GM12892 (cell line): ENCODE measurements at places on chromosomes 2 and 18.

DNA sequence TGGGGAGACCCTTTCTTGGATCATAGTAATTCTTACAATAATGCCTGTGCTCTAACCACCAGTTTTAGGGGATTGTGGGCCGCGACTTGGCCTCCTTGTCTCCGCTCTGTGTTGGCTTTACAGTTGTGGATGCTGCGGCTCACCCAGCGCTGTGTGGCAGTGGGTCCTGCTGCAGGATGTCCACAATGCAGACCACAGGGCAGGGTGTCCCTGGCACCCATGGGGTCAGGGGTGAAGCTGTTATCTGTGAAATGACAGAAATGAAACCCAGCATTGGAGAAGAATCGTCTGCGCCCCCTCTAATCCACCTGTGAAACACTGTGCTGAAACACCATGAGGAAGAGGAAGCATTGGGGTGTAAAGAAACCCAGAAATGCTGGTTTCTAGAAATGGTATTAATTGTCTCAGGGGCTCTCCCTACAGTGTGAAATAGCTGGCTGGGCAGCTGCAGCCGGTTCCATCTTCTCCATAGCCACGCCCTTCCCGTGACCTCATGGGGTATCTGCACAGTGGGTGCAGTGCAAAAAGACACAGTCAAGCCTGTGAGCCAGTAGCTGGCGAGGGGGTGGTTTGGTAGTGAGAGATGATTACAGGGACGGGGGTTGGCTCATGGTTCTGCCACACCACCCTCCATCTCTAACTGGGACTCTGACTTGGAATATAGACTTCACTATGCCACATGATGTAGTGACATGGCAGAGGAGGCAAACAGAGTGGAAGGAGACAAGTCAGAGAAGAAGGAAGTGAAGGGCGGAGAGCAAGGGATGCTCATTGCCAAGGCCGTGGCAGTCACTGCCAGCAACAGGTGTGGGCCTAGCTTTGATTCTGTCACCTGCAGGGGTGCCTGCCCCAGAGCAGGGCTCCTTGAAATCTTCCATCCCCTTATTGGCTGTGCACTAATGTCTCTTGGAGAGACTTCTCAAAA, 16.2 kb downstream of the INPP4A start:
- no peak for DNase-seq

DNA sequence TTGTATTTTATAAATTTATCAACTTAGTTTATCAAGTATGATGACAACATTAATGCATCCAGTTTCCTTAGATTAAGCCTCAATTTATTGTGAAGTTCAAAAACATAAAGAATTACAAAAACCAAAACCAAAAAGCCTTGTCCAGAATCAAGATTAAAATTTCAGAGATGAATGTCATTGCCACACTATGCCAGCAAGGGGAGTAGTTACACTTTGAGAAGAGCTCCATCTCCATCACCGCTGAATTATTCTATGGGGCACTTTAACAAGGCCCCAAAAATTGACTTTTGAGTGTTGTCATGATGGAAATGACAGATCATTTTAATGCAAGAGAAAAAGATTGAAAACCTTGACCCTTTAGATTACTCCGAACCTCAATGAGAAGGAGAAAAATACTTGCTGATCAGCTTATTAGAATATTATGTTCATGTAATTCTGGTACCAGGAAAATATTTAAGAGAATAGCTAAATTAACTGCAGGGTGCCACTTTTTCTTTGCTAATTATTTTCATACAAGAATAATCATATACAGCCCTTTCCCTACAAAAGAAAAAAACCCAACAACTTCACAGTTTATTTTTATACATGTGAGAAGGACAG, 152.5 kb upstream of the AQP4 start:
- no peak for DNase-seq

GRCh38 chr2:214410918-214411554, at the start of gene VWC2L:
TSS of gene VWC2L (plus strand) at chr2:214411054. CDS start at chr2:214414194, 3,140 bp downstream.
- DNase-seq: no peak

DNA sequence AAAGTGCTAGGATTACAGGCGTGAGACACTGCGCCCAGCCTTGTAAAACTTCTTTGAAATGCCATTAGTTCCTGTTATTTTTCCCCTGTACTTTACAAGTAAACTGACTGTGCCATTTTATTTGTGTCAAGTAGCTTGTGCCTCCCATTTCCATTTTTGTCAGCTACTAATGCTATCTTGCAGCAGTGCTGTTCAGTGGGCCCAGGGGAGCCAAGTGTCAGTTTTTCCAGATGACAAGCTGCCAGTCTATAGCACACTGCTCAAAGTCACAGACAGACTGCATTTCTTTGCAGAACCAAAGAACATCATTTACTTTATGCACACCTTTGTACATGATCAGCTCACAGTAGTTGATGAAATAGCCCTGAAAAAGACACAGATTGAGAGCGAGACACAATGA, 901.3 kb upstream of the CDH2 start:
- DNase-seq: no peak

DNA sequence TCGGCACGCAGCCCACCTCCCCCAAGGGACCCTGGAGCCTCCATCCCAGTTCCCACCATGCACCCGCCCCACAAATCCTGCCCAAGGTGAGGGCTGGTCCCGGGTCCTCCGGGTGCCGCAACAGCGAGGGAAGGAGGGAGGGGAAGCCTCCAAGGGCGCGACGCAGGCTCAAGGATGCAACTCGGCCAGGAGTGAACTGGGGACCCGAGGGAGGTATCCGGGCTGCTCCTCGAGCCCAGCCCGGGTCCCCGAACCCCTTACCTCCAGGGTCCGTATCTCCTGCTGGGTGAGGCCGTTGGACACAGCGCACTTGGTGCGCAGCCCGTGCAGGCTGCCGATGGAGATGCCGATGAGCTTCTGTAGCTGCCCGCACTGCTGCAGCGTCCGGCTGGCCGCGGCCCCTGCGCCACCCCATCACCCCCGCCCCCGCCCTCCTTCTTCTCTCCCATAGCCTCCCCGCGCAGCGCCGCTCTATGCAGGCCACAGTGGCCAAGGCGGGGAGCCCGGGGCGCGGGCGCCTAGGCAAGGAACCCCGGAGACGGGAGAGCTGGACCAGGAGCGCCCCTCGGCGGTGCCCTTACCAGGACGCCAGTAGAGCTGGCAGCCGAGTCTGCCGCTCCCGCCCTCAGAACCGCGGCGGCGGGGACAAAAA, 124.1 kb downstream of the ANKRD30BL start:
- no peak for DNase-seq

GRCh38 chr2:101734505-101735165, 37.1 kb downstream of the MAP4K4 start:
- no peak for DNase-seq

GRCh38 chr2:127829845-127830246, 18.9 kb upstream of the WDR33 start:
- peak; percentile 63 for DNase-seq

DNA sequence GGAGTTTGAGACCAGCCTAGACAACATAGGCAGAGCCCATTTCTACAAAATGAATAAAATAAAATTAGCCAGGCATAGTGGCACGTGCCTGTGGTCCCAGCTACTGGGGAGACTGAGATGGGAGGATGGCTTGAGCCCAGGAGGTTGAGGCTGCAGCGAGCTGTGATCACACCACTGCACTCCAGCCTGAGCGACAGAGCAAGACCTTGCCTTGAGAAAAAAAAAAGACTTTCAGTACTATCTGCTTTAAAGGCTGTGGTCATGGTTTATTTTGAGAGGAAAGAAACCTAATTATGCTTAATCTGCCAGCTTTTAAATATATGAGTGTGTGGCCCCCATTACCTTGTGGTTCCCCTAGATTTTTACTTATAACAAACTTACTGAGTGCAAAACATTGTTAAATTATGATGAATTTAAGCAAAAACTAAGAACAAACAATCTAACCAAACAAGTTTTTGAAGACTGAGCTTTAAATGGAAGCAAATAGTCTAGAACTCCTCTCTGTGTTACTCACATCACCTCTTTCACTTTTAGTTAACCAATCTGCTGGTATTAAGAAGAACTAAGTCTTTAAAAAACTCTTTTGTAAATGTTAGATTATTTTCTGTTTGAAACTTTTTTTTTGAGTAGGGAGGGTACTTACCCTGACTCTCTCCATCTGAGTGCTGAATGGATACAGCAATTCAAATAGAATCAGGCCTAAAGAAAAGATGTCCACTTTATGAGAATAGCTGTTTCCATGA, 65.4 kb downstream of the EIF2AK3 start:
- DNase-seq: no peak

- no peak for DNase-seq
These were observed 208.7 kb upstream of the RASGRP3 start for GRCh38 chr2:33267756-33268155.

DNA sequence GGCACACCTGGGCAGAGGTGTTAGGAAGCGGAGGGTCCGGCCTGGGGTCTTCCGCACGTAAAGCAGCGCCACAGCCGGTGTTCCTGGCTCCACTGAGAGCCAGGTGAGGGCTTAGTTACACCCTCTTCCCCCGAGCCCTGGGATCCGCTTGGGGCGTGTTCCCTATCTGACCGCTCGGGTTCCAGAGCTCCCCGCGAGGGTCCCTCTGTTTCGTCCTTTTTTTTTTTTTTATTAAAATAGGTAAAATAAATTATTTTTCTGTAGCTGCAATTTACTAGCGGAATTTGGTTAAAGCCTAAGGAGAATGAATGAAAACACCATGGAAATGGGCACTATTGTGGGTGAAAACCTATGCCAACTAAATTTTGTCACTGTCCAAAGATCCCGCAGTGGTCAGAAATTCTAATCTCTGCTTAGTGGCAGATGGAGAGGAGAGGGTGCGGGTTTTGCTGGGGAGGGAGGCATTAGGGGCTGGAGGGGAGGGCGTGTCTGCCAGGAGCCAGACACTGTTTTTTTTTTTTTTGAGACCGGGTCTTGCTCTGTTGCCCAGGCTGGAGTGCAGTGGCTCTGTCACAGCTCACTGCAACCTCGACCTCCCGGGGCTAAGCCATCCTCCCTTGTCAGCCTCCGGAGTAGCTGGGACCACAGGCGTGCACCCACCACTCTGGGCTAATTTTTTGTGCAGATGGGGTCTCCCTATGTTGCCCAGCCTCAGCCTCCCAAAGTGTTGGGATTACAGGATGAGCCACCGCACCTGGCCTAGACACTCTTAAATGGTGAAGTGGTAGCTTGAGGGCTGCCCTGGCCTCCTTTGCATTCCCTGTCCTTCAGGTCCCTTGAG, 834 bp downstream of the PDCL3 start:
- DNase-seq: no peak

- no peak for DNase-seq
These were observed 192.2 kb upstream of the FBXO11 start for GRCh38 chr2:48098539-48098938.

GRCh38 chr18:23036660-23037201, 98.6 kb upstream of the CABLES1 start:
- DNase-seq: no peak

- DNase-seq: no peak
These were observed 323.3 kb downstream of the TGIF1 start for GRCh38 chr18:3773303-3773702.

- DNase-seq: no peak
These were observed 680.7 kb downstream of the NR4A2 start for GRCh38 chr2:155651851-155652250.

GRCh38 chr2:177897278-177897677, 175.3 kb downstream of the PDE11A start:
- DNase-seq: no peak

DNA sequence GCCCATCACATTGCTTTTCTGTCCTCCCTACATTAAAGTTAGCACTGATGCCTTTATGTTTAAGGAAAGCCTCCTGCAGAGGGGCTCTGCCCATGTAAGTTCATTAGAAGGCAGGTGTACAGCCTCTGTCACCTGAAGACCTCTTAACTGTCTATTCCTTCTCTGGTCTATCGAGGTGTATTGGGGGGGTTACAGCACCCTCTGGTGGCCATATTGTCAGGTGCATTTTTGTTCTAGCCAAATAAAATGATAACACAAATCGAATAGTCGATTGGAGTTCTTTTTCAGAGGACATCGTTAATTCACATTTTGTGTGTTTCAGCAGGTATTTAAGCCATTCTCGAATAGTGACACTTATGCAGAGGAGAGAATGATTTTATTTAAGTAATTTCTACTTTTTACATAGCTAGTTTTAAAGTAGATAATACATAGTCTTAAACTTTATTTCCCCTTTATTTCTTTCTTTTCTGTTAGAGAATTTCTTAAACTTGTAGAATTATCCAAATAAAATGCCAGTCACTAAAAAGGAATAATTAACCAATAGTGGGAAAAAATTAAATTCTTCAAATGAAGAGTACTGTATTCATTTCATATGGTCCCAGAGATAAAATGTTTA, 136.8 kb downstream of the NEDD4L start:
- peak; percentile 47 for DNase-seq

- DNase-seq: no peak
These were observed 5.3 kb downstream of the NIFK start for GRCh38 chr2:121731366-121731765.

GRCh38 chr2:109613081-109613921, 465 bp downstream of the SEPTIN10 start:
- no peak for DNase-seq
